Cardiac muscle cell (in vitro differentiated cells and primary cell): ENCODE measurements at places on chromosomes 7 and 10. TPM values are rescaled to one million over a fixed set of nuclear protein-coding genes. Genes with fewer than 3 reads are reported as not detected.

Gene MAD1L1
- 56.2 and 70.6 TPM in 2 replicates for total RNA-seq

Gene STAG3
- total RNA-seq: 1.6 and 2.0 TPM in 2 replicates

Gene CDCA7L
- 31.1 and 61.1 TPM in 2 replicates for total RNA-seq

Gene UNC5B
- 112 and 172 TPM in 2 replicates for total RNA-seq

Gene HOXA11
- not detected in 2 replicates for total RNA-seq

Gene ASB15
- not detected in 2 replicates for total RNA-seq

Gene LAMB1
- 32.8 and 34.0 TPM in 2 replicates for total RNA-seq

Gene ADCY1
- 12.6 and 22.9 TPM in 2 replicates for total RNA-seq

Gene NUTM2B
- 2.1 TPM in 2 replicates for total RNA-seq

Gene HYAL4
- total RNA-seq: not detected in 2 replicates

Gene SFRP5
- total RNA-seq: 23.7 and 35.0 TPM in 2 replicates

Gene HYCC1
- 48.6 and 99.3 TPM in 2 replicates for total RNA-seq

Gene OR13A1
- total RNA-seq: 0.15 TPM in 1 of 2 replicates, not detected in the other

Gene C10orf88
- 5.8 and 7.6 TPM in 2 replicates for total RNA-seq

Gene HOXA9
- total RNA-seq: not detected in 2 replicates

Gene C10orf105
- total RNA-seq: 0.03 TPM in 1 of 2 replicates, not detected in the other

Gene MCM10
- 3.9 and 4.8 TPM in 2 replicates for total RNA-seq

Gene SPDYE2
- total RNA-seq: not detected in 2 replicates

Gene SLC16A9
- total RNA-seq: 2.1 and 3.0 TPM in 2 replicates

Gene ASAH2B
- total RNA-seq: 3.4 and 6.6 TPM in 2 replicates

Gene CAV1
- total RNA-seq: 0.69 and 3.5 TPM in 2 replicates

Gene CTAGE8
- total RNA-seq: not detected in 2 replicates

Gene GRB10
- total RNA-seq: 10.7 and 25.3 TPM in 2 replicates

Gene ZMIZ2
- 30.4 and 47.7 TPM in 2 replicates for total RNA-seq

Gene KIF11
- 4.5 and 19.9 TPM in 2 replicates for total RNA-seq

Gene ABCB1
- total RNA-seq: not detected in 2 replicates

Gene ALOX5
- total RNA-seq: 0.06 and 1.4 TPM in 2 replicates
